ENCODE measurements at places on chromosomes 12 and 14.

DNA sequence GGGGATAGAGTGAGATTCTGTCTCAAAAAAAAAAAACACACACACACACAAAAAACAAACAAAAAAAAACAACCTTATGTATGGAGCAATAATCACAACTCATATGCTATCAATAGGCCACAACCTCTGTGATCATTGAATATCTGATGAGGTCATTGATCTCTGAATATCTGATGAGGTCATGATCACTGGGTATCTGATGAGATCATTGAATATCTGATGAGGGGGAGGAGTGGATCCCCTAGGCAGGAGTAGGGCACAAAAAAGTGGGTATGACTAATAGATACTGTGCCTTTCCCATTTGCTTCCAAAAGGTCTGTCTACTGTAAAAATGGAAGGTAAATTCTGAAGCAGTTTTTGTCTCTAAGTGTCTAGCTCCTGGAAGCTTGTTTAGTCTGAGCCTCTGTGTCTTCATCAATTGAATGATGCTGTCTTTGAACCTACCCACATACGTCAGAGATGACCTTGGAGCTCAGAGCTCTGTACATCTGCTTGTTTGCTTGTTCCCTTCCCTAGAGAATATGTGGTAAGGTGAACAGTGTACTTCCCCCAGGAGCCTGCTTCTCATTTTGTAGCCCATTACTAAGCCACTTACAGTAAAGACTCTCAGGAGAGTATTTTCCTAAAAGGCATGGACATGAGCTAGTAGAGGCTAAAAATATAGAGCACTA, 13.6 kb downstream of the PAH start:
- DNase-seq, result no peak

GRCh38 chr12:108117163-108117849, 11.8 kb upstream of the WSCD2 start:
- no peak for DNase-seq

DNA sequence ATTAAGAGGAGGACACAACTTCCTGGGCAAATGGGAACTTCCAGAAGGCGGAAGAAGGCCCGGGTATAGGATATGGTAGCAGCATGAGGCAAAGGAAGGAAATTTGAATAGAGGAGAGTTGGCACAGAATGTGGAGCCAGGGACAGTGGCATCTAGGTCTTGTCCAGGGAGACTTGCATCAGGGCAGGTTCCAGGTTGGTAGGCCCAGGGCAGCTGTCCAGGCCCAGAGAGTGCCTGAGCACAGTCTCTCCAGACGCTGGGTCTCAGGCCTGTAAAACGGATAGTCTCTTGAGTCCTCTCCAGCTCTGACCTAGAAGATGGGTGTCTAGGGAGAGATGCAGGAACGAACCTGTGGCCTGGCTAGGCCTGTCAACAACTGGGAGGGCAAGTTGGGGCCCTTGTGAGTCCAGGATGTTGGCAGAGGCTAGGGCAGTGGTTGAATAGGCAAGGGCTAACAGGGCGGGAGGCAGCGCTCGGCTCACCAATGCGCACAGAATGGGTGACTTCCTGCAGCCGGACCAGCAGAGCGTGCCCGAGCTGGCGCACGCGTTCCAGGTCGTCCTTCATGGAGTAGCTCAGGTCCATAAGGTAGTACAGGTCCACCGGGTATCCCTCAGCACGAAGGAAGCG, 9.9 kb downstream of the ITGB7 start:
- DNase-seq, result no peak

DNA sequence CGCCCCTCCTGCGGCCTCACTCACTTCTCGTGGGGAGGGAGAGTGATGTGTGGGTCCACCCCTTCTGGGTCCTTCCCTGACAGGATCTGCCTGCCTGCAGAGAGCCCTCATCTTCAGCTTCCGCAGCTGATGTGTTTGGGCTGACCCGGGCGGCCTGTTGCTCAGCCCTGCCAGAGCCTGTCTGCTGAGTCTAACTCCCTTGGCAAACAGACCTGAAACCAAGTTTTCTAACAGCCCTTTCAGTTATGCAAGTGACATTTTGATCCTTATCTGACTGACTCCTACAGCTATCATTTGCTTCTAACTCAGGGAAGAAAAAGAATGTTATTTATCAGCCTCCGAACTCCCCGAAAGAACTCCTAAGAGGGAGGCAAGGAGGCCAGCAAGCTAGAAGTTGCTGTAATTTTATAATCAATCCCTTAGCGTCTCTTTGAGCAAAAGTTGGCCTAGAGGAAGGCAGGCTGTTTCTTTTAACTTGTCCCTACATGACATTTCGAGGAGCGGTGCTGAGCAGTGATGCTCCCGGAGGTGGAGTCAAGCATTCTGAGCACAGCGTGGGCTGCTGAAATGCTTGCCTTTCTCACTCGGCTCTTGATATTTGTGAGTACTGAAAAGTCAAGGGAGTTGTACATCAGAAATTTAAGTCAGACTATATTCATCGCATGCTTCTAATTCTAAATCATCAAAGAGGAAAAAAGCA, 31.5 kb upstream of the CACNA2D4 start:
- DNase-seq, result no peak

DNA sequence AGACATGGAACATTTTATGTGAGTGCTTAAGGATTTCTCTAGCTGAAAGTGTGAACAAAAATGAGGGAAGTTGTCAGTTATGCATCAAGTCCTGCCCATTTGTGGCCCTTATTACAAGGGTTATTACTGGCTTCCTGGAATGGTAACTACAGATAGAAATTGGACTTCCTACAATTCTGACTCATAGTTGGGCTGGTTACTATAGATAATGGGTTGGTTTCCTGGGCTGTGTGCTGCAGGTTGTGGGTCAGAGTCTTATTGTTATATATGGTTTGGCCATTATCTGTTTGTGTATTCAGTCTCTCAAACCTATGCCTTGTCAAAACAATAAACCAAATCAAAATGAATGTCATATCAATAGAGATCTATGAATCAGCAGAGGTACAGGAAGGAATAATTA, 313.7 kb downstream of the ADAMTS20 start:
- no peak for DNase-seq

- DNase-seq, result no peak
Observed at GRCh38 chr12:108751821-108752220, 20.5 kb upstream of the CORO1C start.

DNA sequence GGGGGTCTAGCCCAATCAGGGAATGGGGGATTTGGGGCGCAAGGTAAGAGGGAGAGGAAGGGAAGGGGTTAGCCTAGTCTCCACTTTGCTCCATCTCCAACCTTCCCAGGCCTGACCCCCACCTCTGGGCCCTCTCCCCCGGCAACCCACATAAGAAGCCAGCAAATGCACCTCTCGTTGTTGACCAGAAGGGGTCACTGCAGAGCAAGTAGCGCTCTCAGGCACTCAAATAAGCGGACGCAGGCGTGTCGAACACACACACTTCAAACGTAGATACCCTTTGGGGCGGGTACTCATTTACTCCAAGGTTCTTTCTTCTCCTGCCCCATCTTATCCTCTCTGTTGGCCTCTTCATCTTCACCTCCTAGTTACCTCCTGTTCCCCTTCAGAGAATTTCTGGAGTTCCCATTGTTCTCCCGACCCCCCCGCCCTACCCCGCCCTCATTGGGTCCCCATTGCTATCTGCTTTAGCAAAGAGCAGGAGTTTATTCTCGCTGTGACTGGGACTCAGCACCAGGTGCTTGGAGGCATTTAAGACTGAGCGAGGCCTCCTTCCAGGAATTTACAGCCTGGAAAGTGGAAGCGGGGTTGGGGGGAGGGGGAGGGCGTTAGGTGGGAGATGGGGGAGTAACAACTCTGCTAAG, 1.5 kb upstream of the SRRM4 start:
- no peak for DNase-seq

DNA sequence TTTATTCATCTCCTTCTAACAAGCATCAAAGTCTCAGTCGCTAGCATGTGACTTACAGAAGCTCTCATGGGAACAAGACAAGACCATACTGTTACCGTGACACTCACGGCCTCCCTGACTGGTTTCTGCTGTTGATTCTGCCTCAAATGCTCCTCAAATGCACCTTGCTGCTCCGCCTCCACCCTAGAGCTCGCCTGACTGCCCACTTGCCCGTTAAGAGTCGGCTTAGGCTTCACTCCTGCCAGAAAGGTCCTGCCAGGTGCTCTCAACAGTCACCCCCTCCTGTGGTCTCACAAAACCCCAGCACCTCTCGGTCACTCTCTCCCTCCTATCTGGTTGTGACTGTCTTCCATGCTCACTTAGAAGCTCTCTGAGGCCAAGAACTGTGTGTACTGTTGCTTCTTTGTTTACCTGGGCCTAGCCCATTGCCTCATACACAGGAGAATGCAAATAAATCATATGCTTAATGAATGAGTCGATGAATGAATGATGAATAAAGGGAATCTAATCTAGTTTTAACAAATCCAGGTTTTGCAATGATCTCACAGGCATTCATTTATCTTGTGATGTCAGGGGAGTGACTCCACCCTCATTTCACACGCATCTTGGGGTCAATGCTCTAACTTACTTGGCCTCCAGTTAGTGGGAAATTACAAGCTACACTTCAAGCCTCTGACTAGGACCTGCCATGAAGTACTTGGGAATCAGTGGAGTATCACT, 41.3 kb downstream of the SSH1 start:
- DNase-seq, result no peak

DNA sequence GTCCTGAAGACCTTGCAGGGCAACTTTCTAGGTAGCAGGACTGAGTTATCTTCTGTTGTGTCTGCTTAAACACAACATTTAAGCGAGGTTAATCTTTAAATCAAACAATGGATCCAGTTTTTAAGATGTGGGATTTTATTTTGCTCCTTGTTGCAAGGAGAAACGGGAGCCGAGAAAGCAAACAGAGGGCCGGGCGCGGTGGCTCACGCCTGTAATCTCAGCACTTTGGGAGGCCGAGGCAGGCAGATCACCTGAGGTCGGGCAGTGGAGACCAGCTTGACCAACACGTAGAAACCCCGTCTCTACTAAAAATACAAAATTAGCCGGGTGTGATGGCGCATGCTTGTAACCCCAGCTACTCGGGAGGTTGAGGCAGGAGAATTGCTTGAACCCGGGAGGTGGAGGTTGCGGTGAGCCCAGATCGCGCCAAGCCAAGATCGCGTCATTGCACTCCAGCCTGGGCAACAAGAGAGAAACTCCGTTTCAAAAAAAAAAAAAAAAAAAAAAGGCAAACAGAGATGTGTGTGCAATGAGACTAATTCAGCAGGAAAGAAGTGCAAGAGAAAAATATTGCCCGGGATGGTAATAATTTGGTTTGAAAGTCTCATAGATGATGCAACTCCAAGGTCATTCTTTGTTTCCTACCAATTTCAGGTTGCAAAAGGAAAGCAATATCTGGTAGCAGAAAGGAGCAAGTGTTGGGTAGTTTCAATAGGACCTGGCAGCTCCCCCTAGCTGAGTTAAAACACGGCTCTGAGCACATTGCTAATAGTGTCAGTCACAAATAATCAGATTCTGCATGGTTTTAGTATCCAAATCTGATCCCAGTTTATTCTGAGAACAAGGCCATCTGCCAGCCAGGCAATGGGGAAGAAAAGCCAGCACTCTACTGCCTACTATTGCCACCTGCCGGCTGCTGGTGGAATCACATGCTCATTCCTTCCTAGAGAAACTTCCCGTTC, 141.4 kb downstream of the PPM1H start:
- peak; percentile 8 for DNase-seq

- no peak for DNase-seq
Observed at GRCh38 chr12:123929946-123930583, 42.6 kb downstream of the CCDC92 start.

GRCh38 chr14:86299994-86300393, 770.0 kb downstream of the FLRT2 start:
- no peak for DNase-seq

DNA sequence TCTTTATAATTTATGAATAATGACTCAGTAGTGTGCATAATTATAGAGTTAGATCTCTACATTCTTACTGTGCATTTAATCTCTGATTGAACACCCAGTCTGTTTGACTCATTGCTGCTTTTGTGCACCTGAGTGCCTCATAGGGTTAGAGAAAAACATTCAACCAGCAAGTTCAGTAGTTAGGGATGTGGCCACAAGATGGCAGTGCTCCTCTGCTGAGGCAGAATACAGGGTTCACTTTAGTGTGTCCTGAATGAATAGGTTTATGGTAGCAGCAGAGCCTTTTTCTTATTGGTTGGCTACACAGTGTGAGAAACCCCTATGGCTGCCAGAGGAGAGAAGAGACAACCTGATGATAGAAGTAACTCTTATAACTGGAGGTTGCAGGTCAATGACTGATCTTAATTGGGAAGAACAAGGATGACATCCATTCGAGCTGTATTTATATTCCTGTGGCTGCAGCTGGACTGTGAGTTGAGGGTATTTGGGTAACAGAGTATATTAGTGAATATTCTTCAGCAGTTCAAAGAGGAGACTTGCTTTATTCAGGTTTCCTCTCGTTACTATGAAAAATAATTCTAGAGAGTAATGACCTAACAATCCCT, 194.9 kb upstream of the OR4E1 start:
- DNase-seq, result no peak

GRCh38 chr12:116247377-116247776, 30.1 kb downstream of the MED13L start:
- no peak for DNase-seq

GRCh38 chr14:71203306-71203705, 296.0 kb downstream of the PCNX1 start:
- DNase-seq, result no peak

DNA sequence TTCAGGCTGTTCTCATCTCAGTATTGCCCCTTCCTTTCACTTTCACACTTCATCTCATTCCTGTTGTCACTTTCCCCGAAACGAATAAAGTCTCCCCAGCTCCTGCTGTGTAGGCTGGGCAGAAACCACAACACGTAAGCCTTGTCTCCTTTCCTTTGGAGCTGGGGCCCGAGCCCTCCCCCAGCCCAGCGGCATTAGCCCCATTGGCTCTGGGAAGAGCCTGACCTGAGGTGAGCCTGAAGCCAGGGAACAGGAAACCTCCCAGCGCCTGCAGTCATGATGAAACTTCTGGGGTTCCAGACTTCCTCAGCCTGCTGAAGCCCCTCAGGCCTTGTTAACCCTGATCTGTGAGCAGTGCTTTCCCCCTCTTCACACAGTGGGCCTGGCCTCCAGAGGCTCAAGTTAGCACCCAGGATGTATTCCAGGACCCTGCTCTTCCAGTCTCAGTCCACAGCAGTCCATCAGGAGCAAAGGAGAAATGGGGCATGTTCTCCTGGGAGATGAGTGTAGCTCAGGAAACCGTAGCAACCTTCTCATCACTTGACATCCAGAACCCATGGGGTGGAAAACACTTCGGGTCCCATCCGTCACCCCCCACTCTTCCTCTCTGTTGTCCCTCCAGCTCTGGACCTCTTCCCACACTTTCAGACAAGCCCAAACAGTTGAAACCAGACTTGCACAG, 21.8 kb downstream of the VASH1 start:
- no peak for DNase-seq

- DNase-seq, result no peak
Observed at GRCh38 chr14:32430326-32430725, 101.2 kb downstream of the AKAP6 start.

Data from esophagus squamous epithelium (tissue), 5 donors.